ENCODE measurements at places on chromosomes 1 and 21.

DNA sequence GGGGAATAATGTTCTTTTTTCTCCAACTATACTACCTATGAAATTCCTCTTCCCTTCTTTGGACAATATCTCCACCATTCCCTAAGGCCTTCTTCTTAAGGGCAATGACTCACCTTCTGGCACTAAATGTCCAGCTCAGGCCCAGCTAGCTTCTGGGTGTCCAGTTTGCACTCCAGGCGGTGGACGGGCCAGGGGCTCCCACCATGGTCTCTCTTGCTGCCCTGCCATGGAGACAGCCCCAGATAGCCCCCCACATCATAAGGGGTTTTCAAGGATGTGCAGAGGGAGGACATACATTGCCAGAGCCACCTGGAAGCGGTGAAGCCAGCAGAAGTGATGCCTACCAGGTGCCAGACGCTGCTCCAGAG is 43.8 kb downstream of the C1orf198 start:
- DNase-seq = no peak

DNA sequence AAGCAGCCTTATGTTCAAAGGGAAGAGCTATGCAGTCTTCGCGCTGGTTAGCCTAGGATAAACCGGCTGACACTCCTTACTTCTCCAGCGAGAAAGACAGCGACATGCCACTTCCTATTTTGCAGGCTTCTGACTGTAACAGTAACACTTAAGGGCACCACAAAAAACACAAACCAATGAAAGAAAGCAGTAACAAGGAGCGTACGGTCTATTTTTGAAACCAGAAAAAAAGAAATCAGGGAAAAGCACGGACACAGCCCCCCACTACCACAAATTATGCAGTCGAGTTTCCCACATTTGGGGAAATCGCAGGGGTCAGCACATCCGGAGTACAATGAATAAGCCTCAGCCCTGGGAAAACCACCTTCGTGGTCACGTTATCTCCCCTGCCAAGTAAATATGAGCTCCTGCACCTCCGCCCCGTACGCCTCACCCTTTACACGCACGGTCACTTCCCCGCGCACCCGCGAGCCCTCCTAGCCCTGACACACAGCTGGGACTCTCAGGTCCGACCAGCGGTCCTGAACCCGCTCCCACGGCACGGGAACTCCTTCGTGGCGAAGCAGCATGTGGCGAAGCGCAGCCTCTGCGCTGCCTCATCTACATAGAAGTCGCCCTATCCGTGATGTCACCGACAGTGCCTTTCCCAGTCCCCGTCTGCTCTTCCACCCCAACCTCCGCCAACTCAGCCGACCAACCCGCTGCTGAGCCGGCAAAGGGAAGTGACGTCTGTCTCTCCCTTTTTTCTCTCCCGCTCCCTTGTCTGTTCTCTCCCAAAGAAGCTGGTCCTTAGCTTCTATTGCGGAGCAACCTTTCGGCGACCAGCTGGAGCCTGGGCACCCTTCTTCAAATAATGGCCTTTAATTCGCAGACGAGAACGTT is 40.9 kb upstream of the PPIAL4F start:
- DNase-seq = peak; percentile 47

DNA sequence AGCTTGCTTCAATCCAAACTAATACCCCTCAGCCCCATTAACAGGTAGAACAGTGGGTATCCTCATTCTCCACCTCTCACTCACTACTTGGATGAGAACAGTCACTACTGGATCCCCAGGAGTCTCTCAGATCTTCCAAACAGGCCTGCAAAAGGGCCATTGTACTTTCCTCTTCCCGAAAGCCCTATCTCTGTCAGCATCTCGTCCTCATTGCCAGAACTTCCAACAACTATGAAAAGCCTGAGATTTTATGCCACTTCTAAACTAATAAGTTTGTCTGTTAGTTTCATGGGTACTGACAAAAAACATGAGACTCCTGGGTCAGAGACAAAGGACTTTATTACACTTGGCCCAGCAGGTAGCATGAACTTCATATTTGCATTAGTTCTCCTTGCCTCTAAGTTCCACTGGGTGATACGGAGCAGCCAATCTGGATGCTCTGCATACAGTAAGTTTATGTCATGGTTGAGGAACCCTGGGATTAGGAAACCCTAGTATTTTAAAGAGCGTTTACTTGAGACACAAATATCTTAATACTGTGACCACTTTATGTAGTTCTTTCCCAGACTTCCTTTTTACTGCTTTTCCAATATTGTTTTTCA is 38.1 kb downstream of the VANGL2 start:
- DNase-seq = no peak

DNA sequence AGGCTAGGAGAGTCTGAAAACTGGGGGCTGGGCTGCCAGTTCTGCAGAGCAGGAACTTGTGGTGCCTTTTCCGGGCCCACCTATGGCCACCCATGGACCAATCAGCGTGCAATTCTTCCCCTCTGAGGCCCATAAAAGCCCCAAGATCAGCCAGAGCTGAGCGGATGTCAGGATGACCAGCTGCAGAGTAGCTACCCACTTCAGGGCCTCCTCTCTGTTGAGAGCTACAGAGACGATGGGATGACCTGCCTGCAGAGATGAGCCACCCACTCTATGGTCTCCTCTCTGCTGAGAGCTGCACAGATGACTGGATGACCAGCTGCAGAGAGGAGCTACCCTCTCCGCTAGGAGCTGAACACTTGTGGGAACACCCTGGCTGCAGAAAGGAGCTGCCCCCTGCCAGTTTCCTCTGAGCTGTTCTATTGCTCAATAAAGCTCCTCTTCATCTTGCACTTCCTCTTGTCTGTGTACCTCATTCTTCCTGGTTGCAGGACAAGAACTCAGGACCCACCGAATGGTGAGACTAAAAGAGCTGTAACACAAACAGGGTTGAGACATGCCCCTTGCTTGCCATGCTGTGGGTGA is 12.8 kb upstream of the AADACL4 start:
- DNase-seq = no peak

DNA sequence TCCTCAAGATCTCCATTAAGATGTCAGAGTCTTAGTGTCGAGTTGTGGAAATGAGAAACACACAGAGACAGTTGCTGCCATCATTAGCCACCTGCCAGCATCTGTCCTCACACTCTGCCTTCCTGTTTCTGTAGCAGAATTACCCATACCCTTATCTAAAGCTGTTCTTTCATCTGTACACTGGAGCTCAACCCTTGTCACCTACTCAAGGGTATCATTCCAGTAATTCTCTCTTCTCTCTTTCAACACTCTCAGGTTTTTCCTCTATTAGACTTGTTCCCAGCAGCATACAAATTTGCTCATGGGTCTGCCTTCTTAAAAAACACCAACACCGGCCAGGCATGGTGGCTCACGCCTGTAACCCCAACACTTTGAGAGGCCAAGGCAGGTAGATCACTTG is 27.4 kb upstream of the RNF2 start:
- DNase-seq = no peak

GRCh38 chr1:169529068-169529642 is 43.4 kb upstream of the SLC19A2 start:
- no peak for DNase-seq

DNA sequence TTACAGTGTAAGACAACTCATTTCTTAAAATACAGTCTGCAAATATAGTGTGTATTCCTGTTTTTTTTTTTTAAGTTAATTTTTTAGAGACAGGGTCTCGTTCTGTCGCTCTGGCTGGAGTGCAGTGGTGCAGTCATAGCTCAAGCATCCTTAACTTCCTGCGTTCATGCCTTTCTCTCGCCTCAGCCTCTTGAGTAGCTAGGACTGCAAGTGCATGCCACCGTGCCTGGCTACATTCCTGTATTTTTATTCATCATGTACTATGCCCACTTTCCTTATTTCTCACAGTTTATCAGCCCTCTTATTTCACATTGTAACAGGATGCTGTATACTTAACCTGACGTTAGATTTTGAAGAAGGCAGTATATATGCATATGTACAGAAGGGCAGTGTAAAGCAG is 26.7 kb downstream of the MIER1 start:
- no peak for DNase-seq

DNA sequence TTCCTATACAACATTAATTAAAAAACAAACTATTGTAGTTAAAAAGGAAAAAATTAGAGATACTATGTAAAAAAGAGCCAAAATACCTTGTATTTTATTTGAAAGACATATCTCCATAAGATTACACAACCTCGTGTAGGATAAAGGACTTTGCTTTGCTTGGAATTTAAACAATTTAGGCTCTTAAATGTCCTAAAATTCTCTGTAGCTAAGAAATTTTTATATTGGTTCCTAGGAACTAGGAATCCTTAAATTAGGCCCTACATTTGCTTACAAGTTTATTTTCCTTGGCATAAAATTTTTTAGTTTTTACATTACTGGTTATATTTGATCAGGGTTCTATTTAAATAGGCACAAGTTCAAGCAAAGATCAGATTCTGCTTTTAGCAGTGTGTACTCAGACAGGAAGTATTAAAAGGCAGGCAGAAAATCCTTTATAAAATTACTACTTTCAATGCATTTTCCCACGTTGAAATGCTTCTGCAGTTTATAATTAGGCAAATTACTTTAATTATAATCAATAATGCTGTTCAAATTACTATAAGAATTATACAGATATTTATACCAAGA is 3.4 kb upstream of the ANGPTL3 start:
- DNase-seq = no peak

- no peak for DNase-seq
Measured at GRCh38 chr1:180254854-180255253, 24.8 kb downstream of the LHX4 start.

- no peak for DNase-seq
Measured at GRCh38 chr1:34188985-34189384, 12.3 kb downstream of the C1orf94 start.

DNA sequence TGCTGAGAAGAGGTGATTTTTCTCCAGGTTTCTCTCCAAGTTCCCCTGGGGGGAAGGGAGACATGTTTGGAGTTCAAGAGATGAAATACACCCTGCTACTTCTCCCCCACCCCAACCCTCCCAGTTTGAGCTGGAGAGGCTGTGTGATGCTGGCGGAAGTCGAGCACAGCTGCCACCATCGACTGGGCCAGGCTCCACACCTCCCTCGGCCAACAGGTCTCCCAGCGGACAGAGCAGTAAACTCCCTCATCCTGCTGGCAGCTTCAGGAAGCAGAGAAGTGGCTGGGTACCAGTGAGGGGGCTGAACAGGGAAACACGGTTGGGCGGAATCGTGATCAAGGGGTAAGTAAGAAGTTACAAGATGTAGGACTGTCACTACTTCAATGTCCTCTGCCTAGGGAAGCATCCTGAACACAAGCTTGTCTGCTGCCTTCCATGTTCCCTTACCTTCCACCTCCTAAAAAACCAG is 6.6 kb upstream of the NHLH1 start:
- no peak for DNase-seq

GRCh38 chr1:213110349-213111300 is 59.6 kb downstream of the RPS6KC1 start:
- DNase-seq = no peak

- no peak for DNase-seq
Measured at GRCh38 chr1:171263901-171264300, 15.6 kb downstream of the FMO1 start.

- DNase-seq = no peak
Measured at GRCh38 chr1:65009724-65010420, 43.5 kb upstream of the JAK1 start.

DNA sequence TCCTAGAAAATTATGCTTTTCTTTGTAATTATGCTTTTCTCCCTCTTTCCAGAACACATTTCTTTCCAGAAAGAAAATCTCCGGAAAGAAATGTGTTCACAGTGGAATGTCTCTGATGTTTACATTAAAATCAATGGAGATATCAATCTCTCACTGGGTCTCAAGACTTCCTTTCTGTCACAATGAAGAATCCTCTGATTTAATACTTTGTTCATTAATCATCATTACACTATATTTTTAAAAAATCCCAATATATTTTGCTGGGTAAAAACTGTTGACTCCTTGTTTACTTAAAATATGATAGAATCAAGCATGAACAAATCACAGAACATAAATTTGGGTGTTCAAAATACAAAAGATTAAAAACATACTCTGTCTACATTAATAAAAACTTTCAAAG is 26.3 kb upstream of the TGFBR3 start:
- no peak for DNase-seq

- DNase-seq = no peak
Measured at GRCh38 chr1:114075546-114076242, 78.0 kb downstream of the SYT6 start.

DNA sequence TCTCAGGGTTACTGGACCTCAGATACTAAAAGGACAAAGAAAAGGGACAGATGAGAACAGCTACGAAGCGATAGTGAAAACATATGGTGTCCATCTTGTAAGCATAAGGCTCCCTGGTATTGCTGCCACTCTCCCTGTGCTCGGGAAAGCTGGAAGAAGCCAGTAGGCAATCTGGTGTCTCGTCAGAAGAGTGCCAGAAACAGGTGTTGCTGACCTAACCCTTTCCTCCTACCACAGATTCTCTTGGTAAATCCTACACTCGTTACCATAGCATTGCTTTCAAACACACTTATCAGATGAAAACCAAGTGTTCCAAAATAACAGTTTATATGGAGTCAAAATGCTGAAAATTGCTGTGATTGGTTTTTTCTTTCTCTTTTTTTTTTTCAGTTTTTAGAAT is 146.3 kb downstream of the NRIP1 start:
- DNase-seq = no peak

DNA sequence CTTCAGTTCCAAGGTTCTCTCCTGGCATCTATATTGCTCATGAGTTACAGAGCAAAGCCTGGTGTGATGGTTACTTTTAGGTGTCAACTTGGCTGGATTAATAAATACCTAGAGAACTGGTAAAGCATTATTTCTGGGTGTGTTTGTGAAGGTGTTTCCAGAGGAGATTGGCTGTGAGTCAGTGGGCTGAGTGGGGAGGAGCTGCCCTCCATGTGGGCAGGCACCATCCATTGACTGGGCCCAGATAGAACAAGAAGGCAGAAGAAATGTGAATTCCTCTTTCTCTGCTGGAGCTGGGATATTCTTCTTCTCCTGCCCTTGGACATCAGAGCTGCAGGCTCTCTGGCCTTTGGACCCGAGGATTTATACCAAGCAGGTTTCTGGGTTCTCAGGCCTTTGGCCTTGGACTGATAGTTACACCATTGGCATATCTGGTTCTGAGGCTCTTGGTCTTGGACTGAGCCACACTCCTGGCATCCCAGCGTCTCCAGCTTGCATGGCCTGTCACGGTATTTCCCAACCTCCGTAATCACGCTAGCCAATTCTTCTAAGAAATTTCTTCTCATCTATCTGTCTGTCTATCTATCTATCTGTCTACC is 44.5 kb downstream of the B3GALT5 start:
- DNase-seq = no peak

- no peak for DNase-seq
Measured at GRCh38 chr1:30610917-30611316, 112.5 kb downstream of the MATN1 start.

Data from activated naive CD8-positive, alpha-beta T cell treated with anti-CD3 and anti-CD28 coated beads, Interleukin-2, amount 50 U/mL, for 16 hours (primary cell).